ENCODE measurements at places on chromosomes 4 and X. TPM values are rescaled to one million over a fixed set of nuclear protein-coding genes. Genes with fewer than 3 reads are reported as not detected.

DNA sequence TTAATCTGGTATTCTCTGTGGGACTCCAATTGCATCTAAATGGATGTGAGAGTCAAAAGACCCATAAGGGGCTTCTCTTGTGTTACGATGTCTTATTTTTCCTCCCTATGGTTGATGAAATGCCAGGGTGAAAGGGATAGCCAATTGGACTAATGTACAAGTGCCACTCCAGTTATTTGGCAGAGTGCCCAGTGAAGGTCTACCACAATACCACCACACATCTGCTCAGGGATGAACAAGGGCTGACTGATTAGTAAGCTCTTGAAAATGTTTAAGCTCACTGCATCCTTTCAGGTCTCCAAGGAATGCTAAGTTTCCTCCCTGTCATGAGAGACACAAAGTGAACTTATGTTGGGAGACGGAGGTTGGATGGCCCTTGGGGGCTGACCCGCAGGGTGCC is 57.8 kb downstream of the HEPH start:
- H3K27ac ChIP-seq = no peak overlapping the region
- no peaks in the 10 kb centered on the region for H3K4me1 ChIP-seq
- H3K4me3 ChIP-seq = no peak overlapping the region
- peaks cover 4% of the 10 kb centered on the region for H3K27me3 ChIP-seq

DNA sequence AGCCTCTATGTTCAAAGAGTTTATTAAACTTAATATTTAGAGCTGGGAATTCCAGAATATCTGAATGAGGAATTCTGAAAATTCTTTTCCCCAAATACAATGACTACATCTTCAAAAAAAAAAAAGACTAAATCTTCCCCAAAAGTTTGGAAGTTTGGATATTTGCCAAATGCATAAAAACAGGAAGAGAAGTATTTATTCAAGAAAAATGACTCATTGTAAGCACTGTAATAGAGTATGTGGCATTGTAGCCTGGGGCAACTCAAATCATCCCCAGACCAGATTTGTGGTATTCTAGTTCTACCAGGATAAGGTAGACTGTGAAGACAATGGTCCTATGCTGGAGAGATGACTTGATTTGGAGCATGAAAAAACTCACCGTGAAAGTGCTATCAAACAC is 78.5 kb upstream of the PDHA2 start:
- no peaks in the 10 kb centered on the region for H3K36me3 ChIP-seq
- H3K27ac ChIP-seq = no peak overlapping the region
- H3K4me3 ChIP-seq = no peak overlapping the region
- DNase-seq = no peak
- H3K27me3 ChIP-seq = no peaks in the 10 kb centered on the region

Gene GLRB
- 3.8 TPM for polyA plus RNA-seq

GRCh38 chrX:55754861-55755294 is 37.3 kb downstream of the RRAGB start:
- H3K27ac ChIP-seq = no peak overlapping the region
- H3K36me3 ChIP-seq = peaks cover 58% of the 10 kb centered on the region
- H3K27me3 ChIP-seq = no peaks in the 10 kb centered on the region
- H3K4me3 ChIP-seq = no peak overlapping the region
- no peak for DNase-seq
- no peaks in the 10 kb centered on the region for H3K4me1 ChIP-seq

Gene EBP
- polyA plus RNA-seq = 11.9 TPM

Gene HTN3
- not detected for polyA plus RNA-seq

Gene ATOH1
- not detected for polyA plus RNA-seq

GRCh38 chr4:119016636-119017035 is 119.0 kb upstream of the MYOZ2 start:
- H3K27ac ChIP-seq = peak overlapping the region; percentile 56
- H3K4me1 ChIP-seq = peaks cover 33% of the 10 kb centered on the region
- no peaks in the 10 kb centered on the region for H3K36me3 ChIP-seq
- no peak for DNase-seq
- H3K27me3 ChIP-seq = no peaks in the 10 kb centered on the region

GRCh38 chr4:675980-676870 is 1.9 kb downstream of the MYL5 start:
- peaks cover 2% of the 10 kb centered on the region for H3K27me3 ChIP-seq
- DNase-seq = no peak
- peak overlapping the region; percentile 93 for H3K27ac ChIP-seq

DNA sequence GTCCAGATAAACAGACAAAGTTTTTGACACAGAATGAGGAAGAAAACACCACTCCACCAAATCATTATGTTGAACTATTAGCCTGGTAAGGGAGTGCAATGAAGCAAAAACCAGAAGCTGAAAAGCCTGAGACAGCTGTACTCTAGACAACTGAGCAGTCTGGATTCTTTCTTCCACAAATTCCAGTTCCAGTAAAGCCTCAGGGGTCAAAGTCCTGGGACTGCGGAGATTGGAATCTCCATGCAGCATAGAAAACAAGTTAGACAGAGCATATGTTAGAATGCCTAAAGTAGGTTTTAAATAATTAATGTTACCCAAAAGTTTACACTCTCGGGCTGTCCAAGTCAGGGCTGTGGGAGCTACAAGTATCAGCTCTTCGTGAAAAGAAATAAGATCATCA is 263.2 kb downstream of the TECRL start:
- DNase-seq = no peak
- H3K36me3 ChIP-seq = no peaks in the 10 kb centered on the region
- H3K27me3 ChIP-seq = no peaks in the 10 kb centered on the region
- H3K27ac ChIP-seq = no peak overlapping the region
- H3K4me3 ChIP-seq = no peak overlapping the region

- no peak overlapping the region for H3K27ac ChIP-seq
- H3K36me3 ChIP-seq = no peaks in the 10 kb centered on the region
- H3K4me1 ChIP-seq = no peaks in the 10 kb centered on the region
- no peak overlapping the region for H3K4me3 ChIP-seq
- no peak for DNase-seq
These were observed 138.5 kb downstream of the COL4A6 start for GRCh38 chrX:108299704-108300103.

DNA sequence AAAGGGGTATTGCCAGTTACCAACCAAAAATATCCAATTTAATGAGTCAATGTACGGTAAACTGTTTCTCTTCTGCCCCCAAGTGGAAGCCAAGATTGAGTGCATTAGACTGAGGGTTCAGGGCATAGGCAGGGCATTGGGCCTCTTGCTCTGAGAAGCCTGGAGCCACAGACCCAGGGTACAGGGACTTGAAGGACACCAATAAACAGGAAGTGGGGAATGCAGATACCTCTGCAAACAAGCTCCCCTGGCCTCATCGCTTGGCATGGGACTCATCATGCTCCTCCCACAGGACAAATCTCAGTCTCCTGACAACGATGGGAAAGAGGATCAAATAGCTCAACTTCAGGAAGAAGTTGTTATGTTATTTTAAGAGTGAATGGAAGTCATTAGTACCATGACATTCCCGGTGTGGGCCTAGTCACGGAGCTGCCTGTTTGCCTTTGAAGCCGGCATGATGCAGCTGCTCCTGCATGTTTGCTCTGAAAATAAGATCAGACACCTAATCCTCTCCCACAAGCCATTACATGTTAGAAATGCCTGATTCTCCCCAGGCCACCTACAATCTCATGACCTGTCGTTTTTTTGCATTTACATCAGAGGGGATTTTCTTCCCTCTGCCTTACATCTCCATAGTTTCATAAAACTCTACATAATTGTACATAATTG is 224.2 kb downstream of the RCHY1 start:
- no peak overlapping the region for H3K4me3 ChIP-seq
- no peak for DNase-seq
- no peaks in the 10 kb centered on the region for H3K27me3 ChIP-seq
- no peaks in the 10 kb centered on the region for H3K4me1 ChIP-seq
- no peak overlapping the region for H3K27ac ChIP-seq
- H3K36me3 ChIP-seq = no peaks in the 10 kb centered on the region

Gene KIT
- 0.19 TPM for polyA plus RNA-seq

DNA sequence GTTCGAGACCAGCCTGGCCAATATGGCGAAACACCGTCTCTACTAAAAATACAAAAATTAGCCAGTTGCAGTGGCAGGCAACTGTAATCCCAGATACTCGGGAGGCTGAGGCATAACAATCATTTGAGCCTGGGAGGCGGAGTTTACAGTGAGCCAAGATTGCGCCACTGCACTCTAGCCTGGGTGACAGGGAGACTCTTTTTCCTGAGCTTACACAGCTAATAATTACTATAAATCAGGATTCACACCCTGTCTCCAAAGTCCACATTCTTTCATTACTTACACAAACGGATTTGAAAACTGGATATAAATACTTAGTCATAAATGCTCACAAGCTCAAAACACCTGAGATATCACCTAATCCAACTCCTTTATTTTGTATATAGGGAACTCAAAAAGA is 151.6 kb downstream of the LRBA start:
- H3K27me3 ChIP-seq = no peaks in the 10 kb centered on the region
- H3K4me1 ChIP-seq = no peaks in the 10 kb centered on the region
- no peak overlapping the region for H3K27ac ChIP-seq
- no peak overlapping the region for H3K4me3 ChIP-seq

Gene RHOXF1
- not detected for polyA plus RNA-seq

GRCh38 chr4:125951261-125951887 is 636.6 kb downstream of the FAT4 start:
- H3K27ac ChIP-seq = no peak overlapping the region
- no peaks in the 10 kb centered on the region for H3K4me1 ChIP-seq
- DNase-seq = no peak
- H3K4me3 ChIP-seq = no peak overlapping the region
- H3K27me3 ChIP-seq = no peaks in the 10 kb centered on the region

DNA sequence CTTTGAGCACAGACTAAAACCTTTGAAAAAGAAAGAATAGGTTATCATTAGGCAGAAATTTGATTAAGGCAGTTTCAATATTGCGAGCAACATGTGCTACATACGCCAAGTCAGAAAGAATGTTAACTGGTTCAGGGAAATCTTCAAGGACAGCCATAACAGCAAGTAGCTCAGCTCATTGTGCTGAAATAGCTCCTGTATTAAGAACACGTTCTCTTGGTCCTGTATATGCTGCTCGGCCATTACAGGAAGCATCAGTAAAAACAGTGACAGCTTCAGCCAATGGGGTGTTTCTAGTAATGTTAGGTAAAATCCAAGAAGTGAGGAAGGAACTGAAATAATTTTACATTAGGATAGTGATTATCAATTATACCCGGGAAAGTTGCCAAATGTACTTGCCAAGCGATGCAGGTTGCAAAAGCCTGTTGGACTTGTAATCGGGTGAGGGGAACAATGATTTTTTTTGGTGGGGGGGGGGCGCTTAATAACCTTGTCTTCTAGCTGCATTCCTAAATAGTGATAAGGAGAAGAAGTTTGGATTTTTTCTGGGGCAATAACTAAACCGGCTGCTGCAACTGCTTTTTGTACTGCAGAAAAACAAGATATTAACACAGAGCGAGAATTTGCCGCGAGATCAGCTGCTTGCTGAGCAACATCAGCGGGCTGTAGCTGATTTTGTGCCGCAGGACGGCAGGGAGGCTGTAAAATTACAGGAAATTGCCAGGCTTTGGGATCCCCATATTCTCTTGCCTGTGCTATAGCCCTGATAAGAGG is 49.4 kb upstream of the RASSF6 start:
- H3K27me3 ChIP-seq = no peaks in the 10 kb centered on the region
- no peak for DNase-seq
- H3K36me3 ChIP-seq = no peaks in the 10 kb centered on the region
- no peaks in the 10 kb centered on the region for H3K4me1 ChIP-seq

GRCh38 chrX:155334486-155335336 is at the start of gene CLIC2:
TSS of gene CLIC2 (minus strand) at chrX:155334614. CDS start at chrX:155334427, 187 bp downstream.
- H3K36me3 ChIP-seq = no peaks in the 10 kb centered on the region
- peak within 1 kb of the TSS; percentile 58 for H3K4me3 ChIP-seq
- peak within 1 kb of the TSS; percentile 27 for H3K27ac ChIP-seq

DNA sequence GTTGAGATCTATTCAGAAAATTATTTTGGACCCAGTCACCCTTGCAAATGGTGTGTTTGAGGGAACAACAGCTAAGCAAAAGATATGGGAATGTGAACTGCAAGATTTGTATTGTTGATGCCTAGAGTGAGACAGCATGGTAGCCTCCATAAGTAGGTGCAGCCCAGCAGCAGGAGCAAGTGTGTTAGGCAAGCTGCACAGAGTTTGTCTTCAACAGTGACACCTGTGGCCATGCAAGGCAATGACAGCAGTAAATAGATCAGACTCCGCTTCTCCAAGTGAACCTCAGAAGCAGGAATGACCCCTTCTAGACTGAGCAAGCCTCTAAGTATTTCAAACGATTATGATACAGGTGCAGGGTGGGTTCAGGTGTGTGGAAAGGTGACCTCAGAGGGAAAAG is 133.4 kb upstream of the MSX1 start:
- DNase-seq = no peak
- H3K27ac ChIP-seq = no peak overlapping the region
- H3K4me3 ChIP-seq = no peak overlapping the region
- no peaks in the 10 kb centered on the region for H3K36me3 ChIP-seq

DNA sequence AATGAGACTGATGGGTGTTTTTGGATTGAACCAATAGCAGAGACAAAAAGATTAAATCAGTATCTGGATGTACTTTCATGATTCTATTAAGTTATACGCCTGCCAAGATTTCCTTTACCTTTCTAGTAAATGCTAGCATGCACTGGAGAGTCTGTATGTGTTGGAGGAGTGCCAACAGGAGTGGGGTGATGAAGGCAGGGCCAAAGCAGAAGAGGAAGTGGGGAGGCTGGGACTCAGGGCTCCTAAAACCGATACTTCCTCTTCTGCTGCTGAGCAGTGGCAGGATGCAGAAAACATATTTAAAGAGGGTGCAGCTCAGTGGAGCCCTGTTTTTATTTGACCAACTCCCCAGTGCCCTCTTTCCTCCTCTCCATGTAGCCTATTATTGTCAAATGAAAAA is 5.6 kb downstream of the CYSLTR1 start:
- no peak for DNase-seq
- H3K36me3 ChIP-seq = no peaks in the 10 kb centered on the region
- no peak overlapping the region for H3K27ac ChIP-seq
- no peak overlapping the region for H3K4me3 ChIP-seq

DNA sequence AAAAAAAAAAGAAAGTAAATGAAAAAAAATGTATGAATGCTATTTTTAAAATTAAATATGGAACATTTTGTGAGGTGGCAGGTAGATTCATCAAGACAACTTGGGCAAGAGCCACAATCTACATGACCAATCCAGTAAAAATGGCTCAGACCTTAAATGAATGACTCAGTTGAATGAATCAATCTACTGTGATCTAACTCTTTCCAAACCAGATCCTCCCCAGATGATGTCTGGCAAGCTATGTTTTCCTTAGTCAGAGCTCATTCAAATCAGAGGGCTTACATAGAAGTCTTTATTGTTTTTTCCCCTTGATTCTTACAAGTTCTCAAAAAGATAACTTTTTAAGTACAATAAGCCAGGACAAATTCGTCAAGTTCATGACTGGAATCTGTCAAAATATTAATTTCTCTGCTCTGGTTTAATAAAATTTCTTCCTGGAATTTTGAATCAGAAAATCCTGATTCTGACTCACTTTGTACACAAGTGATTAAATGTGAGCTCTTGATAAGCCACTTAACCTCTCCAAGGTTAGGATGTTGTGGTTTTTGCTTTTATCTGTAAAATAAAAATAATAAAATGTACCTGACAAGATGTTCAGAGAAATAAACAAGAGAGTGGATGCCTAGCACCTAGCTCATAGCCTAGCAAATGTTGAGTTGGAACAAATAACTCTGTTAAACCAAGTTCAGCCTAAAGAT is 105.6 kb upstream of the SMIM31 start:
- H3K36me3 ChIP-seq = no peaks in the 10 kb centered on the region
- no peaks in the 10 kb centered on the region for H3K27me3 ChIP-seq
- no peaks in the 10 kb centered on the region for H3K4me1 ChIP-seq

- H3K4me3 ChIP-seq = peak overlapping the region; percentile 21
- peaks cover 91% of the 10 kb centered on the region for H3K4me1 ChIP-seq
- no peaks in the 10 kb centered on the region for H3K36me3 ChIP-seq
- no peaks in the 10 kb centered on the region for H3K27me3 ChIP-seq
- H3K27ac ChIP-seq = peak overlapping the region; percentile 98
These were observed 7.5 kb downstream of the HADH start for GRCh38 chr4:107996949-107997788.

Gene ADGRG2
- 0.21 TPM for polyA plus RNA-seq

Gene AMBN
- not detected for polyA plus RNA-seq

Gene TSPYL2
- polyA plus RNA-seq = 23.2 TPM
